Osteocyte (in vitro differentiated cells): ENCODE measurements at places on chromosomes 7 and 10.

GRCh38 chr7:24036033-24036412 lies 248.0 kb upstream of the NPY start:
- DNase-seq = no peak

GRCh38 chr7:140060788-140061606 lies 1.8 kb downstream of the PARP12 start:
- peak; percentile 63 for DNase-seq

DNA sequence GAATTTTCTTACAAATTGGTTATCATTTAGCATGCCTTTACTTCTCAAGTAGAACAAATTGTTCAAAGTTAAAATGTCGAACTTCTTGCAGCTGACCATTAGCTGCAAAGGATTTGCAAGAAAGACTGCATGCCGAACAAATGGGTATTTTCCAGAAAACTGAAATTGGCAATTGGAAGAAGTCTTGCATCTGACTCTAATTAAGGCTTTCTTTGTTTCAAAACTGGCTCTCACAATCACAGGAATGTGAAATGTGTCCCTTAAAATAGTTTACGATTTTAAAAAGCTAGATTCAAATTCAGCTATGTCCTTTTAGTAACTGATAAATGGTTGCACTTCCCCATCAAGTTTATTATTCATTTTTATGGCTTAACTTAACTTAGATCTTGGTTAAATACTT lies 207.9 kb downstream of the ARL4A start:
- no peak for DNase-seq

- no peak for DNase-seq
Measured at GRCh38 chr7:33185786-33186185, 56.4 kb downstream of the BBS9 start.

DNA sequence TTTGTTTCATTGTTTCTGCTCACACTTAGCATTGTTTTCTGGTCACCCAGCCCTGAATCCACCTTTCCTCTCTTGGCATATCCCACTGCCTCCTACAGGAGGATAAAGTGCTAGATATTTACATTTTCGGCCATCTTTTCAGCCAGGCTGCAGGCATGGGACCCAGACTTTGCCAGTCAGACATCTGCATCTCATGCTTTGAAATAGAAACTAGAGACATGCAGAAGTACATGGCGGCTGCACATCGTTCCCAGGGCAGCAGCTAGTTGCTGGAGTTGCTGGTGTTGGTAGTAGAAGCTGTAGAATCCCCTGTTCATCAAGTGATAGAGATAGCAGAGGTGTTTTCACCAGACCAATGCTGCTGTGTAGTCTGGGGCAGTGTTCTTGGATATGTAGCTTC lies 18.7 kb downstream of the STAMBPL1 start:
- DNase-seq = no peak

DNA sequence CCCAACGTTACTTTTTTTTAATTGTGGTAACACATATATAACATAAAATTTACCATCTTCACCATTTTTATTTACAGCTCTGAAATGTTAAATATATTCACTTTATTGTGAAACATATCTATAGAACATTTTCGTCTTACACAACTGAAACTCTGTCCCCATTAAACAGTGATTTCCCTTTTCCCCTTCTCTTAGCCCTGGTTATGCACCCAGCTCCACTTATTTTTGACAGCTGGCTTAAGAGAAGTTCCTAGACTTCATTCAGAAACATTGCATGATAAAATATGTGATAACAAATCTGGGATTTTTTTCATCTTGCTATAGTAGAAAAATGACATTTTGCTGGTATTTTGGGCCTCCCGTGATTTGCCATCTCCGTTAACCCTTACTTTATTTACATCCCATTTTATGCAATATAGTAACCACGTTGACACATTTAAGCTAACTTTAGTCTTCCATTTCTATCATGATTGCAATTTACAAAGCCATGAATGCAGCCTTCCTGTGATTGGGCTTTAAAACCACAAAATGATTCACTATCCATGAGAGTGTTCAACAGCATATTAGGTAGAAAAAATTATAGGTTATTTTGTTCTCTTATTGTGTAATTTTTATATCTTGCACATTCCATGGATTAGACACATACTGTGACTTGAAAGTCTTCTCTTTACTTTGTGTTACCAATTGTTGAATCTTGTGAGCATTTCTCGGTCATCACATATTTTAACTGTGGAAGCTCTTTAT lies 139.6 kb downstream of the SND1 start:
- no peak for DNase-seq

GRCh38 chr10:3095373-3096139 lies 28.2 kb downstream of the PFKP start:
- no peak for DNase-seq

DNA sequence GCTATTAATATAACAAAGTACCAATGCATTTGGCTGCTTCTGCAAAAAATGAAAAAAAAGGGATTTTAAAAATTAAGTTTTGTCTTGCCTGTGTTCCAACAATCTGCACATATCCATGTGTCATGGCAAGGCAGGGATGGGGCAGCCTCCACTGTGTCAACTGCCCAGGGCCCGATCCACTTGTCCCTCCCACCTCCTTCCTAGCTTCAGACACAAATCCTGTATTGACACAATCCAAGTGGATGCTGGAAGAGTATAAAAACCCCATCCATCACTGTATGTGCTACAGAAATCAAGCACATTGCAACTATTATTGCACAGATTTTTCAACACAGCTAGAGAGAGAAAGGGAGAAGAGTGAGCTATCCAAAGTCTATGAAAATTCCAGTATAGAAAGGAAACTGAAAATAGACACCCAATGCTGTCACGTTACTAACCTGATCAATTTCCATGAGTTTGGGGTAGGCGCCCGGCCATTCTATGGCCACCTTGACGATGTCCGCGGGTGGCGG lies 106.4 kb downstream of the ELMO1 start:
- DNase-seq = no peak

- peak; percentile 34 for DNase-seq
Measured at GRCh38 chr10:119022846-119023552, 6.5 kb upstream of the NANOS1 start.

GRCh38 chr7:77386165-77386822 lies 29.9 kb downstream of the GSAP start:
- no peak for DNase-seq

- DNase-seq = no peak
Measured at GRCh38 chr7:39321909-39322498, 244.2 kb upstream of the YAE1 start.

DNA sequence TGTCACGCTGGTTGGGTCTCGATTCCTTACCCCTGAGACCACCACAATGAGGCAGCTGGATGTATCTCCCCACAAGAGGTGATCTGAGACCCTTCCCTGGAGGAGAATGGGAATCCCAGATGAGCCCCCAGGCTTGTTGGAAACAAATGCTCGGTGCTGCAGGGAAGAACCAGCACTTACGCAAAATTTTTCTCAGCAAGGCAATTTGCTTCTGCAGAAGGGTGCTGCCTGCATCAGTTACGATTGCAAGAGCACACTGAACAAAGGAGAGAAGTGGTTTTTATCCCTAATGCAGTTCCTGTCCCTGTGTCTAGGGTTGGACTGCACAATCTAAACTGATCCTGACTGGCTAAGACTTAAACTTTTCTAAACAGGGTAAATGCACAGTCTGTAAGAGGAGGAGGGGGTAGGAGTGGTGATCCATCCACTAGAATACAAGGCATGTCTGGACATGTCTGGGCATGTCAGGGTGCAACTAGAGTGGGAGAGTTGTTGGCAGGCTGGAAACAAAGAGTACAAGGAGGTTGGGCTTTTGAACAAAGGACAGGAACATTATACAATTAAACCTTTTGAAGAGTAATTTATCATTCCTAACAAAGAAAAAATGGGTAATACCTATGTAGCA lies 114.9 kb upstream of the FAM3C start:
- DNase-seq = no peak

GRCh38 chr7:149731207-149731955 lies 42.0 kb downstream of the ZNF467 start:
- no peak for DNase-seq

DNA sequence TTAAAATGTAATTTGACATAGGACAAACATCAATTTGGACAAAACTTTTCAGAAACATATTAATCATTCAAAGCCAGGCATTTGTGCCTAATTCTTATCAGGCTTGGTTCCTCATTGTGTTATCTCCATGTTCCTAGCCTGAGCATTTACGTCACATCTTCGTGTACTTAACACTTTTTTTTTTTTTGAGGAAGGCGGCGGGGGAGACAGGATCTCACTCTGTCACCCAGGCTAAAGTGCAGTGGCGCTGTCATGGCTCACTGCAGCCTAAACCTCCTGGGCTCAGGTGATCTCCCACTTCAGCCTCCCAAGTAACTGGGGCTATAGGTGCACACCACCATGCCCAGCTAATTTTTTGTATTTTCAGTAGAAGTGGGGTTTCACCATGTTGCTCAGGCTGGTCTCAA lies 19.8 kb downstream of the HNRNPA2B1 start:
- DNase-seq = no peak

DNA sequence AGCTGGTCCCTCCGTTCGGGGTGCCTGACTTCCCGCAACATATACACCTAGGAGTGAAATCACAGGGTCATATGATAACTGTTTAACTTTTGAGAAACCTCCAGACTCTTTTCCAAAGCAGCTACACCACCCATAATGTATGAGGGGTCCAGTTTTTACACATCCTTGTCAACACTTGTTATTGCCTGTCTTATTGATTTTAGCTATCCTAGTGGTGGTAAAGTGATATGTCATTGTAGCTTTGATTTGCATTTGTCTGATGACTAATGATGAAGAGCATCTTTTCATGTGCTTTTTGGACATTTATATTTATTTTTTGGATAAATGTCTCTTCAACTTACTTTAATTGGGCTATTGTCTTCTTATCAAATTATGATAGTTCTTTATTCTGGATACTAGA lies 29.0 kb downstream of the SND1 start:
- no peak for DNase-seq

GRCh38 chr10:126185676-126186447 lies 202.4 kb downstream of the ADAM12 start:
- no peak for DNase-seq

DNA sequence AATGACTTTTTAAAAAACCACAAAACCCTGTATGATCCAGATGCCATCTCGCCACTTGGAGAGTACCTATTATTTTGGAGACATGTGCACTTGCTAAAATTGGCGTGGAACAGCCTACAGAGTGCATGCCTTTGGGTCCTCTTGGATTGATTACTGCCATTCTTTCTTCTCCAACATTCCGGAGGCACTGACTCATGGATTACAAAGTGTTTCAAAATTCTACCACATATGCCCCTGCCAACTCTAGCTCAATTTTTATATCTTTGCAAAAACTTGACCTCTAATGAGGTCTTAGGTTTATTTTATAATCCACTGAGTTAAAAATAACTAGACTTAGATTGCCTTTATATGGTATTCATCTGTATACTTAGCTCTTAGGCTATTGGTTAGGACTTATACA lies 55.8 kb upstream of the KIF5B start:
- no peak for DNase-seq

DNA sequence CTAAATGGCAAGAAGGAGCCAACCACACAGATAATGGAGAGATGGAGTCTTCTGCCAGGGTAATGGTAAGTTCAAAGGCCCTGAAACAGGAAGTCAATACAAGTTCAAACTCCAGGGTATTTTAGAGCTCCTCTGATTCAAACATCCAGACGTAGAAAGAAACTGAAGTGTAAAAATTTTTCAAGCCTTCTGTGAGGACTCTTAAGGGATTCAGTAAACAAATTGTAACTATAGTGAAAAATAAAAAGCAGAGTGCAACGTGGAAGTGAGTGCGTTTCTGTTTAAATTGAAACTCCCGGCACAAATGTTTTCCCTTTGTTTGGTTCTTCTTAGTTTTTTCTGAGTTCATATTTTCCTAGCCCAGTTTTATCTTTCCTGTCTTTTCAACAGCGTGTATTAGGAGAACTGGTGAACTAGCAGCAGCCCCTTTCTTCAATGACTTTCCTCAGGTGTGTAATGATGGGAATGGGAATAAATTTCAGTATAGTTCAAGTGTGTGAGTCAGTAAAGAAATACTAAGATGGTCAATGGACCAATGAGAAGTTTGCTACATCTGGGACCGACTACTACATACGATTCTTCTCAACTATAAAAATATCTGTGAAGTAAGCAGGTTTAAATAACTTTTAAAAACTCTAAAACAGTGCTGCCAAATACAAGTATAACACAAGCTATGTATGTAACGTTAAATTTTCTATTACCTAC lies 298.9 kb downstream of the CSTF2T start:
- no peak for DNase-seq

DNA sequence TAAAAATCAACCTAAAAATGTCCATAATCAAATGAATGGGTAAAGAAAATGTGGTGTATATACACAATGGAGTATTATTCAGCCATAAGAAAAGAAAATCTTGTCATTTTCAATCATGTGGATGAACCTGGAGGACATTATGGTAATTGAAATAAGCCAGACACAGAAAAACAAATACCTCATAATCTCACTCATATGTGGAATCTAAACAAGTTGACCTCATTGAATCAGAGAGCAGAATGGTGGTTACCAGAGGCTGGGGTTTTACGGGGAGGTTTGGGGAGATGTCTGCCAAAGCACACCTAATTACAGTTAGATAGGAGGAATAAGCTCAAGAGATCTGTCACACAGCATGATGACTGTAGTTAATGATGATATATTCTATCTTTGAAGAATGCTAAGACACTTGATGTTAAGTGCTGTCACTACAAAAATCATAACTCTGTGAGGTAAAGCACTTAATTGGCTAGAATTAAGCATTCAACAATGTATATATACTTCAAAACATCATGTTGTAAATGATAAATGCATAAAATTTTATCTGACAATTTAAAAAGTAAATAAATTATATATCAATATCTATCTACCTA lies 39.1 kb upstream of the TNPO3 start:
- no peak for DNase-seq

- no peak for DNase-seq
Measured at GRCh38 chr7:85322252-85322651, 135.4 kb upstream of the SEMA3D start.

- DNase-seq = no peak
Measured at GRCh38 chr7:127890726-127891125, 140.5 kb downstream of the LRRC4 start.
